ENCODE measurements at places on chromosomes 4 and X. TPM values are rescaled to one million over a fixed set of nuclear protein-coding genes. Genes with fewer than 3 reads are reported as not detected.

CRMP1 gene
- 6.4 TPM for total RNA-seq

LRIT3 gene
- total RNA-seq = not detected

IL15 gene
- 11.4 TPM for total RNA-seq

- DNase-seq = no peak
Observed at GRCh38 chr4:159290321-159291030, 187.6 kb downstream of the RAPGEF2 start.

- DNase-seq = peak; percentile 57
Observed at GRCh38 chr4:2341261-2341841, 77.1 kb downstream of the ZFYVE28 start.

GRCh38 chr4:20490734-20491133 lies 209.5 kb upstream of the PACRGL start:
- no peak for DNase-seq

DNA sequence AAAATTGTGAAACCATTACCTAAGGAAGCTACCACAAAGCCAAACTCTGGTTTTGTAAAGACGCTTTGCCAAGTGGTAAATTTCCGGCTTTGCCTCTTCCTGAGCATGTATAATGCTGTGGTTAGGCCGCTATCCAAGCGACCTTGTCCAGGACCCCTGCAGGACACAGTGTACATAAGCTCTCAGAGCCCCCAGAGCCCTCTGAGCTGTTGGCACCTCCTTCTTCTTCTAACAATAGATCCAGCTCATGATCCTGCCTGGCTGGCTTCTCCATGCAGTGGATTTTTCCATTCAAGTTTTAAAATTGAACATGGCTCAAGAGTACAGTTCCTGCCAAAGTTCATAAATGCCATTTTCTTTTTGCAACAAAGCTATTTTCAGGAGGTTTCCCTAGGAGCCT lies 326.7 kb downstream of the MAPK10 start:
- DNase-seq = peak; percentile 76

ANOS1 gene
- 1.1 TPM for total RNA-seq

DNA sequence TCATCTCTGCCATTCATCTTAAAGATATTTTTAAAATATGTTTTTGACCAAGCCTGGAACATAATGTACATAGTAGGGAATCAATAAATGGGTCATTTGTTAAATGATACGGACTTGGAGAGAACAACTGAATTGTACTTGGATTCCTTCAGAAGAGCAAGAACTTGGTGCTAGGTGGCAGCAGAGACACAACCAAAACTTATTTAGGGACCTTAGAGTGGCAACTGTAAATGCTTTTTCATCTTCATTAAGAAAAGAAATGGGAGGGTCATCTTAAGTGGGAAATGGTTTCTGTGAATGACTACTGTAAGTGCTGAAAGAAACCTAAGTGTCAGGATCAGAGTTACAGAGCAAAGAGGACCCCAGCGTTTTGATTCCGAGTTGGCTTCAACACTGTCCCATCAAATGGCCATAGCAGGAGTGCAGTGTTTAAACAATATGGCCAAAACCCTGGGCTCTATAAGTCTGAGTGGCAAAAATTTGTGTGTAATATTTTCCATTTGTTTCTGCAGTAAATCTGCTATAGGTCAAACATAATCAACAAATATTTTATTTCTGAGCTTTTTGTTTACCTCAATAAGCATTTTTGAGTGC lies 213.6 kb downstream of the PALLD start:
- DNase-seq = no peak

SYAP1 gene
- 17.5 TPM for total RNA-seq

BEND4 gene
- 1.2 TPM for total RNA-seq

IGFBP7 gene
- total RNA-seq = 834 TPM

- no peak for DNase-seq
Observed at GRCh38 chr4:79528241-79528706, 120.2 kb upstream of the GK2 start.

DNA sequence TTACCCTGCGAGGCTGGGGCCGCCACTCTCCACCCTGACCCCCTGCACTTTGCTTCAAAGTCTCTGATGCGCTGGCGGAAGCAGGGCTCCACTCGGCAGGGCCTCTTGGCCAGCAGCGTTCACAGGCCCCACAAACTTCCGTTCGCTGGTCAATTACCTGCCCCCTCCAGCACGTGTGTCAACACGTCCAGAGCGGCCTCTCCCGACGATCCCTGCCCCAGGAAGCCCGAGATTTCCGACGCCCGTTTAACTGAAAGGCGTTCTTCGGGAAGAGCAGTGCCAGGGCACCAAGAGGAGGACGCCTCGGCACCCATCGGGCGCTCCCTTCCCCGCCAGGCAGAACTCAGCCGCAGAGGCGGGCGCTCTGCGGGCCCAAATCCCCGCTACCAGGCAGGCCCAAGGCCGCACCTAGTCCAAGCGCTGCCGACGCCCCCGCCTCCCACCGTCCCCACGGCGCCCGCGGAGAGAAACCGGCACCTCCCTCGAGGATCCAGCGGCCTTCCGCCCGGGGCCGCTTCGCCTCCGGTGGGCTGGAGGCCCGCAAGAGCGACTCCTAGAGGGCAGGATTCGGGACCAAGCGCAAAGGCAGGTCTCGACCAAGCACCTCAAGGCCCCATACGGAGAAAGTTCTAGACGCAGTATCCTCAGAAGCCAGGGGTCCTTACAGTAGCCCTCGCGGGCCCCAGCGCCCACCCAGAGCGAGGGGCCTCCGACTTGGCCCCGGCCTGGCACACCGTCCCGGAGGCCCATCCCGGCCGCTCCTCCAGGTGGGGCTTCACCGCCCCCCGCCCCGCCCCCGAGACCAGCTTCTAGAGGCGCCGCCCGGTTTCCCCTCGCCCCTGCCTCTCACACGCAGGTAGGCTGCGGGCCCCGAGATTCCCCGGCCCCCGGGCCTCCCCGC lies 586 bp downstream of the BCAP31 start:
- no peak for DNase-seq

- no peak for DNase-seq
Observed at GRCh38 chr4:8857766-8858700, 13.6 kb downstream of the HMX1 start.

GRCh38 chr4:158871335-158871724 lies 102.5 kb downstream of the FNIP2 start:
- no peak for DNase-seq

GRCh38 chr4:77093401-77093800 lies 17.6 kb upstream of the CCNI start:
- no peak for DNase-seq
